DMS 273 treated with DMSO at 0.1 percent for 48 hours (cell line): ENCODE measurements at places on chromosomes 3 and 15.

DNA sequence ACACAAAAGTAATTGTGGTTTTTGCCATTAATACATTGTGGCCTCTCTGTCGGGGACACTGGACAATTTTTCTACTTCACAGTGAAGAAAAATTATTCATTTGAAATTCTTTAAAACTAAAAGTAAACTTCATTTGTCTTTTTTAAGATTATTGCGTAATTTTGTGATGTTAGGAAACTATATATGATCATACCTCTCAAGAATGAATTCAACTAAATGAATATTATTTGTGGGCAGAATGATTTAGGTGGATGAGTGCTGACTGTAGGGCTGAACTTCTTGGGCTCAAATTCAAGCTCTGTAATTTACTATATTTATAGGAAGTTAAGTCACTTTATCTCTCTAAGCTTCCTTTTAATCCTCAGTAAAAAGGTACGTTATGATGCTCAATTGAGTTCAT is 441.2 kb downstream of the ROBO1 start:
- DNase-seq: no peak

DNA sequence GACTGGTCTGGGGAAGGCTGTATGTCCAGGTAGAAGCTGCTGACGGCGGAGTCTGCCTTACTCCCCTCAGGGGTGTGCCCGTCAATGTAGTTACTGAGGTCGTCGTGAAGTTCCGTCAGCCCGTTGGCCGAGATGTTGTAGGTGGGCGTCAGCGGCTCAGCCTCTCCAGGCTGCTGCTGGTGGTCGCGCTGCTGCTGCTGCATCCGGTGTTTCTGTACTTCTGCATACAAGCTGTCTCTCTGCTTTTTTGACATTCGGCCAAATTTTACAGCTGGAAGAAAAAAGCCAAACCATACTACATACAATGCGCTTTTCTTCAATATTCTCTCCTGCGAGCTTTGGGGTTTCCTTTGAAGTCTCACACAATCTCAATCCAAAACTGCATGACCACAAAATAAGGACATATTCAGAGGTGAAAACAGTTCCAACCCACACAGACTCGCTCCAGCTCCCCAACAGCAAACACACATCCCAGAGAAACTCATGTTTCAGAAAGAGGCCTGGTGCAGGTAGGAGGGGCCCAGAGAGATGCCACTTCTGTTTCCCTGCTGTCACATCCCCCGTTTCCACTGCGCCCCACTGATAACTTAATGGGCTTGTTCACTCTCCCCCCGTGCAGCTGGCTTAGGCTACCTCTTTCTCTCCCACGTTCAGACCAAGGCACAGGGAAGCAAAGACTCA is 32.5 kb upstream of the ICE2 start:
- no peak for DNase-seq

DNA sequence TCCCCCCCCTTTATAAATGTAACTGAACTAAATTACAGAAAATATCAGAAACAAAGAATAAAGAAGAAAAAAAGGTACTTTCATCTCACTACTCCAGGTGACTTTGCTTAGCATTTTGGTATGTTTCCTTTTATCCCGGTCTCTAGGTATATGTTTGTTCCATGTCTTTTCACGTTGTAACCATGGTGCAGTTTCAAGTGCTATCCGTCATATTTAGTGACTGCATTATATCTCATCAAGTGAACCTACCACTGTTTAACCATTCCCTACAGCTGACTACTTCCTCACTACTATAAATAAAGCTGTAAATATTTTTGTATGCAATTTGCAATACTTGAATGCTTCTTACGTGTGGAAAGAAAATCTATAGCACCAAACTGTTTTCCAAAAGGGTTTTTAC is 2.2 kb downstream of the BTBD1 start:
- no peak for DNase-seq

- DNase-seq: no peak
Measured at GRCh38 chr15:68330416-68330815, 52.9 kb downstream of the FEM1B start.

- no peak for DNase-seq
Measured at GRCh38 chr15:24017470-24017869, 330.4 kb upstream of the NDN start.

DNA sequence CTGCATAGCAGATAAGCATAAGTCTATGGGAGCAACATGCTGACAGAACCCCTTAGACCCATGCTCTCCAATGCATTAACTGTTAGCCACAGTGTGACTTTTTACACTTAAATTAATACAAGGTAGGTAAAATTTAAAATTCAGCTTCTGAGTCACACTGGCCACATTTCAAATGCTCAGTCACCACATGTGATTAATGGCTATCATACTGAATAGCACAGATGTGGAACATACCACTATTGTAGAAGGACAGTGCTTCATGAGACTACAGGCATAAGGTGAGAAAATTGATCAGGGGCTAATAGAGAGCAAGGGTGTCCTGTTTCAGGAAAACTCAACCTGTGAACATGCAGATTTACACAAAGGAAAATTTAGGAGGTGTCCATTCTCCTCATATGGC is 357.0 kb upstream of the SEMA6D start:
- DNase-seq: no peak

- no peak for DNase-seq
Measured at GRCh38 chr3:151074256-151074655, 11.2 kb upstream of the MED12L start.

DNA sequence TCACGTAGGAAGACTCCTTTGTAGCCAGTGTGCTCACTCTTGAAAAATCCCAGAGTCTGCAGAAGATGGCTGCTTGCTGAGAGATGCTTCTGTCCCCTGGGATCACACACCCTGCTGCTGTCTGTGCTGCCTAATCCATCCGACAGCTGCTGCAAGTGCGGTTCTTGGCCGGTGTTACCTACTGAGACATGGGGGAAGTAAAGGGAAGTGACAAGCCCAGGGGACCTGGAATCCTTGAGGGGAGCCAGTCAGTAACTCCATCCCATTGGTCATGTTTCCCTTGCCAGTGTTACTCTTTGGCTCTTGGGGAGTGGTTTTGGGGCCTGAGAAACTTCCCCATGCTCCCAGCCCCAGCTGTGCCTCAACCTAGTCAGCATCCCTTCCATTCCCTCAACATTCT is 8.3 kb upstream of the CPNE9 start:
- DNase-seq: no peak

DNA sequence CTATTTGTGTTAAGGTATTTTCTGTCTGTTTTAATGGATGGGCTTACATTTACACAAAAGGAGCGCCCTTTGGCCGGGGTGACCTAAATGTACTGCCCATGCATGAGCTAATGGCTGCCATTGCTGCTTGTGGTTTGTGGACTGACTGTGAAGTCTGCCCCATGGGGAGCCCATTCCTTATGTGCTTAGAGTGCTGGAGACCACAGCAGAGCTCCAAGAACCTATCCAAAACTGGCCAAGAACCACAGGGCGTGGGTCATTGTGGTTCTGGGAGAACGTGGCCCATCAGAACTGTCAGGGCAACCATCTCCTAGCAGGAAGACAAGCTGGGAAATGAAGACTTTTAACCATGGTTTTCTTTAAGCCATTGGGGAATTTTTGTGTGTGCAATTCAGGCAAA is 105.3 kb downstream of the CHDH start:
- no peak for DNase-seq

GRCh38 chr15:63475707-63476106 is 28.7 kb upstream of the USP3 start:
- DNase-seq: no peak

DNA sequence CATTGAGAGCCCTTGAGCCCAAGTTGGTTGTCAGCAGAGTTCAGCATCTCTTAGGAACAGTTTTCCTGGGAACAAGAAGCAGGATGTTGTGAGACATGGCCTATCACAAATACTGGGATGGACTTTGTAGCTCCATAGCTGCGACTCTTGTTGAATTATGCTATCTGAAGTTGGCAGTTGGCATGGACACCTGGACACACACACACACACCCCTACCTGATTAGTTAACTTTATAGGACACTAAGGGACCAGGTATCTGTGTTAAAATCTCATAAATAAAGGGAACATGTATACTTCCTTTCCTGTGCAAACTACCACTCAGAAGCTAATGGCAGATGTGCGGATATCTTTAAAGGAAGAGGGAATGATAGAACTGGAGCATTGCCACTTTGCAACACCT is 10.2 kb upstream of the CHRNA7 start:
- no peak for DNase-seq

- DNase-seq: no peak
Measured at GRCh38 chr3:77052733-77053670, 13.1 kb downstream of the ROBO2 start.

GRCh38 chr3:66362541-66362941 is 138.3 kb downstream of the LRIG1 start:
- DNase-seq: no peak

DNA sequence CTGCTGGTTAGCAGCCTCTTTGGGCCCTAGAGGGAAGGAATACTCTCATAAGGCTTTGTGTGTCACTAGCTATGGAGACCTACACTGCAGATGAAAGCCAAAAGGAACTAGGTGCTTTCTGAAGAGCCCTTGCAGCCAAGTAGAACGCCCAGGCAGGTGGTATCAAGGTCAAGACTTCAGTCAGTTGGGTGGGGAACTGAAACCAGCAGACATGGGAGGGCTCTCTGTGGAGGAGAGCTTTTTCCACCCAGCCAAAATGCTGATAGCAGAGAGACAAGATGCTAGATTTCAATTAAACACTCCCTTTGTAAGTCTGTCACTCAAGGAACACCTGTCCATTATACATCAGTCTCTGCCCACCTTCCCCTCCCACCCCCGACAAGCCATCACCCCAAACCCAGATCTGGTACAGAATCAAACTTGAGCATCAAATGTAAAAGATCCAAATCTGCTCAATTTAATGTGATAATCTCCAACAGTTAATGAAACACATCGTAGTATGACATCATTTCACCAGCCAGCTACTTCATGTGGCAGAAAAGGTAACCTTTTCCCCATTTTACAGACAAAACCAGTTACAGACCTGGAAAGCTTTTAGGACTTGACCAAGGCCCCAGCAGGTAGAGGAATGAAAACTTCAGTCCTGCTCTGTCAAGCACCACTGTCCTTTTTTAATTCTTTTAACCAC is 14.6 kb downstream of the MRPS25 start:
- no peak for DNase-seq

- DNase-seq: no peak
Measured at GRCh38 chr3:117512975-117513374, 803.4 kb downstream of the TUSC7 start.

GRCh38 chr3:53226142-53226840 is 29.5 kb downstream of the TKT start:
- no peak for DNase-seq

DNA sequence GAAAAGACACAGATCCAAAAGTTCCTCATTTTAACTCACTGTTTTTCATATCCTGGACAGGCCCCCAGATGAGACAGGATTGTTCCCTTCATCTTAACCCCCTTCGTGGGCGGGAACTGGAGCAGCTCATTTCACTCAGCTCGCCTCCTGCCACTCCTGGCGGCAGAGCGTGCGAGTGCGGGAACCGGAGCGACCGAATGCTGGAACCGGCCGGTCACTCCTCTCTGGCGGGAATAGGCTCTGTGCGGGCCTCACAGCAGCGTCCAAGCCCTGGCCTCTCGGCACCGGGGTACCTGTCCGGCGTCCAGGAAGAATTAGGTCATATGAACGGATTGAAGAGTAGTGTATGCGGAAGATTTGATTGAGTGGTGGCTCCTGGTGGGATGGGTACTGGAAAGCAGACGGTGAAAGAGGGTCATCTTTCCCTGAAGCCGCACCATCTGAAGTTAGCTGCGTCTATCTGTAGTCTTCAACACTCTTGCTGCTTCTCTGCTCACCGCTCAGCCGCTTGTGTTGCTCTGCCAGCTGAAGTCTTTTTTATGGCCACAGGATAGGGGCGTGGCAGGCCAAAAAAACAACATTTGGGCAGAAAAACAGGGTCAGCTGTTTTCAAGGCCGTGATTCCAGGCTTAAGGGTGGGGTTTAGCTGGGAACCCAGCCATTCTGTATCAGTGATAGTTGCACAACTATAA is 42.3 kb upstream of the FXR1 start:
- no peak for DNase-seq

- DNase-seq: no peak
Measured at GRCh38 chr3:101938262-101938847, 89.0 kb downstream of the NFKBIZ start.

DNA sequence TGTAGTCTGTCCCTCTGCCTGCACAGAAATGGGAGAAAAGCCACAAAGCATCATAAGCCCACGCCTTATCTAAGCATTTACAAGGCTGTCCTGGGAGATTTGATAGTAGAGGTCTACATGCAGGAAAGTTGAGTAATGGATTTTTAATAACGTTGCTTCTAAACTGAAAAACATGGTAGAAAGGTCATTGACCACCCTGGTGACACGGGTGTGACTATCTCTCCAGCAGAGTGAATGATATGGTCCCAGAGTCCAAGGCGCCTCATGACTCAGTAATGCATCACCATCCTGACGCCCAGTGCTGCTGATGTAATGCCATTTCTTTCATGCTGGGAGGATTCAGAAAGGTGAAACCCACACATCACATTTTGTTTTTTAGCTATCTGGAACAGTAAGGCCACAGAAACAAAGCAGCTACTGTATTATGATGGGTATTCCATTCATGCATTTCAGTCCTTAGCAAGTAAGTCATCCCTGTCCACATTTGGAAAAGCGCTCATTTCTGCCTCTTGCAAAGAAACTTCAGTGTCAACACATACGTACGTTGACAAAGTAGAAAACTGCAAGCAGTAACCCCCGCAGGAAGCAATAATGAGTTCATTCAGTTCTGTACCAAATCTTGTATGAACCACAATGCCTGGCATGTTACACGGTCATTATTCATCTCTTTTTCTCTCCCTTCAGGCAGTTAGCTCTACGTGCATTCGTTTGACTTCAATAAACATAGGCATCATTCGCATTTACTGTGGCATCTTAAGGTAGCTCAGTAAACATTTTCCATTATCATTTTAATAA is 483.5 kb downstream of the GABRG3 start:
- DNase-seq: no peak

GRCh38 chr15:75673426-75674235 is 25.9 kb downstream of the SNX33 start:
- DNase-seq: no peak

- no peak for DNase-seq
Measured at GRCh38 chr15:70189826-70190695, 92.3 kb upstream of the TLE3 start.

DNA sequence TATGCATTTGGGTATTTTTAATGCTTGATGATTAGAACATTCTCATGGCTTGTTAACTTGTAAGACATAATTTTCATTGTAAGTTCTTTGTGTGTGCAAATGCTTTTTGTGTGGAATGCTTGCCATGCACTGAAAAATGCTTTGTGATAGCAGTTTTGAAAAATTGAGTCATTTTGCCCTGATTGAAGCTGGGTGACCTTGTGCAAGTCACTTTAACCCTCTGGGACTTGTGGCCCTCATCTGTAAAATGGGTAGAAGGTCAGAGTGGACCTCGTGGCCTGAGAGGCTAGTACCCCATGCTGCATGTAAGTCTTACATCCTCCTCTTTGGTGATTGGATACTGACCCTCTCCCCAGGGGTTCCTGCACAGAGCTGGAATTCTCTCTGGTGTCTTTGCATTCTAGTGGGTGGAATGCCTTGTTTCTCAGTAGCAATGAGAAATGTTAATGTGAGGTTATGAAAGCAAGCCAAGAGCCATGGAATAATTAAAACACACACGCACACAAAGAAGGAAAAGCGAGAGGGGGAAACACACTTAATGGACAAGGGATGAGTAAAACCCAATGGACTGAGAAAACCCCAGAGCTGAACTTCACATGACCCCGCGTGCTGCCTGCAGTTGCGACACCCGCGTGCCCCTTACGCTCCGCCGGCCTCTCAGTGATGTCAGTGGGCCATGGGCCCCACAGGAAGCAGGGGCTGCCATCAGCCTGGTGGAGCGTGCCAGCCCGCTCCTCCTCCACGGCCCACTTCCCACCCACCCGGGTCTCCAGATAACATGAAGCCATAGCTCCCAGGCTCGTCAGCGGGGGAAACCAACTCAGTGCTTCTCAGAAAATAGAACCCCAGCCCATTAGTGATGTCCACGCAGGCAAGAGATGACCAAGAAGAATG is 44.0 kb downstream of the SMAD3 start:
- no peak for DNase-seq
